NCI-H226 (cell line): ENCODE measurements at places on chromosomes 7 and 10.

GRCh38 chr10:42864575-42864974 is 82.0 kb downstream of the BMS1 start:
- no peak for DNase-seq

GRCh38 chr7:108222236-108222892 is 92.2 kb upstream of the LAMB4 start:
- no peak for DNase-seq

GRCh38 chr10:66365686-66366085 is 560.1 kb upstream of the LRRTM3 start:
- DNase-seq: no peak

DNA sequence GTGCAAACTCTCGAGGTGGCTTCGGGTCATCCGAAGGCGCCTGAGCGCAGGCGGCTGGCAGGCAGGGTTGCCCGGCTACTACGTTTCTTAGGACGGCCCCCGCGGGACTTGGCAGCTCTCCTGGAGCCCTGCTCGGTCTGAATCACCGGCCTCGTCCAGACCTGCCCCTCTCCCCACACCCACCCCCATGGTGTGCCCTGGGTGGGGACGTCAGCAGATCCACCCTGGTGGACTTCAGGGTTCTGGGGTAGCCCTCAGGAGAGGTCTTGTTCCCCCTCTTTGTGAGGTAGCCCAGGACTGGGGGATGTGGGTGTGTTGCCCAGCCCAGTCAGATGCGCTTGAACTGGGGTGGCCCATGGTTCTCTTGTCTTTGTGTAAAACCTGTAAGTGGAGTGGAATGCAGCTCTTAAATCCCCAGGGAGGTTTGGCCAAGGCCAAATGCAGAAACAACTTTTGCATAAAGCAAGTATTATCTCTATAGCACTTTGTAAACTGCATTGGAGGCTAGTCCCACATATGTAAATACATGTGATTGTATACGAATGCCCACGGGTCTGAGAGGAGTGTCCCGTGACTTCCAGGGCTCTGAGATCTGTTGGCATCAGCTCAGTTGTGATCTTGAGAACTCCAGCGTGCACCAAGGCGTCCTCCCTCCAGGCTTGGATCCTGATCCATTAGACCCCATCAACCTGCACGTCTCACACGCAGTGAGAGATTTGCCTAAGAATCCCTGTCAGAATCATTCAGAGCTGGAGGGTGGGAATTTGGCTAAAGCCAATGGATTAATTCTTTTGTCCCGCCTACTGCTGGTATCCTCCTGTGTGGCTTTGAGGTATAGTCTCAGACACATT is 1.8 kb downstream of the PFKFB3 start:
- DNase-seq: peak; percentile 4

DNA sequence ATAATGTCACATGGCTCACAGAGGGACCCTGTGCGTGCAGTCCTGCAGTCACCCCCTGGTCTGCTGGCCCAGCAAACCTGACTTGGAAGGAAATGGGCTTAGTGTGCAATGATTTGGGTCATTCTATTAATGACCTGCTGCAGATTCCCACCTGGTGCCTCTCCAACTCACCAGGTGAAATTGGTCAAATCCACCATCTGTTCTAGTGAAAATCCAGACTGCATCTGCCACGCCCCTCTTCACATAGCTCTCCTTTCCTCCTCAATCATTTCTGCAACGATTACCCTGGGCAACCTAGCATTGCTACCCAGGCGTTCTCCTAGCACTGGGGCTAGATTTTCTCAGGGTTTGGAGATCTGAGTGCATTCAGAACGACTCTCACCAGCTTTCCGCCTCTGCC is 29.4 kb downstream of the SRRM3 start:
- DNase-seq: no peak
